ENCODE measurements at places on chromosomes 16 and 17. TPM values are rescaled to one million over a fixed set of nuclear protein-coding genes. Genes with fewer than 3 reads are reported as not detected.

The NPB gene
- 0.25 TPM for total RNA-seq

GRCh38 chr17:81033535-81034167, 1.3 kb upstream of the BAIAP2 start:
- no peaks in the 10 kb centered on the region for H3K27me3 ChIP-seq
- DNase-seq = no peak
- H3K27ac ChIP-seq = peak overlapping the region; percentile 61
- H3K4me3 ChIP-seq = peak overlapping the region; percentile 57
- H3K4me1 ChIP-seq = peaks cover 21% of the 10 kb centered on the region
- H3K36me3 ChIP-seq = no peaks in the 10 kb centered on the region

The HSPB9 gene
- total RNA-seq = 0.17 TPM

- DNase-seq = no peak
- no peaks in the 10 kb centered on the region for H3K4me1 ChIP-seq
- H3K36me3 ChIP-seq = no peaks in the 10 kb centered on the region
- H3K27ac ChIP-seq = no peak overlapping the region
- no peak overlapping the region for H3K4me3 ChIP-seq
Observed at GRCh38 chr16:49542946-49543630, 169.5 kb downstream of the C16orf78 start.

The ADORA2B gene
- 0.25 TPM for total RNA-seq

The VPS35L gene
- total RNA-seq = 16.1 TPM

GRCh38 chr16:58176608-58177352, 21.1 kb downstream of the CSNK2A2 start:
- peaks cover 41% of the 10 kb centered on the region for H3K36me3 ChIP-seq
- DNase-seq = no peak
- H3K4me3 ChIP-seq = no peak overlapping the region
- H3K27ac ChIP-seq = no peak overlapping the region
- no peaks in the 10 kb centered on the region for H3K27me3 ChIP-seq

The PHF23 gene
- 15.8 TPM for total RNA-seq

DNA sequence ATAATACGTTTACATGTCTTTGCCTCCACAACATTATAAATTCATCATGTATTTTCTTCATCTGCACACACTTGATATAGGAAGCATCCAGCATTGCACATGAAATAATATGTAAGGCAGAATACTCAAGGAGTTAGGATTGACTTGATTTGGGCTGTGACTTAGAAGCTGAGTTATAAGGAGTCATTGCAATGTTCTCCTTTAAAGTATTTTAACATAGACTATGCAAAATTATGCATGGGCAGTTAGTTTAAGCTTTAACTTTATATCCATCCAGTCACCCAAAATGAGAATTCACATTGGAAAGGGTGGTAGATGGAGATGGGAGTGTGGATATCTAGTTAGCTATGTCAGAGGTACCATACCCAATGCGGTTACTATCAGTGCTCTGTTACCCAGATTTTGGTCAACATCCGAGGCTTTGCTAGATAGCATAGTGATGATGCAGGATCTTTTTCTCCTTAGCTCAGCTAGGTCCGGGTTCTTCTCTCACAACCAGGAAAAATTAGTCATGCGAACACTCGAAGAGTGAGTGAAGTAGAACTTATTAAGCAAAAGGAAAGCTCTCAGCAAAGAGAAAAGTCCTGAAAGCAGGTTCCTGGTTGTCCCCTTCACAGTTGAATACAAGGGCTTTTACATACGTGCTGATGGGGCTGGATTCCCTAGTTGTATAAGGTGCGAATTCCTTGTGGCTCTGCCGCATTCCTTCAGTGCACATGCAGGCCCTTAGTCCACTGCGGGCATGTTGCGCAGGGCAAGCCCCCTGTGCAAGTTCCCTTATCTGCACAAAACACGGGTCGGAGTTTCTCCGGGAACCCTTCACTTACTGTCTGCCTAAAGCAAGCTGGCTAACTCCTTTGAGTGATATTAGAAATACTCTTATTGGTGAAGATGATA, 73.1 kb upstream of the FAM20A start:
- no peaks in the 10 kb centered on the region for H3K27me3 ChIP-seq

DNA sequence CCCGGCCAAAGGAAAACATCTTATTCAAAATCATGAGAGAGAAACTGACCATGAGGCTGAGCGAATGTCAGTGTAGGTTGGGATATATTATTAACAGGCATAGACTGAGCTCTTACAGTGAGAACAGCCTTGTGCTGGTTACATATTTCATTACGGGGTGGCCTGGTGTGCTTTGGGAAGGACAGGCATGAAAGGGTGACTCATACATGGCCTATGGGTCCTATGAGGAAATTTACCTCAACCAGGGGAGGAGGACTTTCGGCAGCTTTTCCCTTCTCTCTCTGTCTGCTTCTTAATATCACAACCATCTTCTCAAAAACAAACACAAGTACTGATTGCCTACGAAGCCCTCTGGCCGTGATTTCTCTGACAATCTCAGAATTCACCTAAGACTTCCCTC, 579.1 kb downstream of the CDH13 start:
- no peaks in the 10 kb centered on the region for H3K36me3 ChIP-seq
- DNase-seq = no peak
- H3K27ac ChIP-seq = no peak overlapping the region
- H3K27me3 ChIP-seq = peaks cover 3% of the 10 kb centered on the region

The CCL4 gene
- 4.6 TPM for total RNA-seq

The RNF167 gene
- total RNA-seq = 15.9 TPM

The VTN gene
- 1,668 TPM for total RNA-seq

- H3K27ac ChIP-seq = peak overlapping the region; percentile 76
- no peaks in the 10 kb centered on the region for H3K27me3 ChIP-seq
- H3K36me3 ChIP-seq = no peaks in the 10 kb centered on the region
- peaks cover 16% of the 10 kb centered on the region for H3K4me1 ChIP-seq
Observed at GRCh38 chr17:50218771-50219315, 17.4 kb upstream of the COL1A1 start.

DNA sequence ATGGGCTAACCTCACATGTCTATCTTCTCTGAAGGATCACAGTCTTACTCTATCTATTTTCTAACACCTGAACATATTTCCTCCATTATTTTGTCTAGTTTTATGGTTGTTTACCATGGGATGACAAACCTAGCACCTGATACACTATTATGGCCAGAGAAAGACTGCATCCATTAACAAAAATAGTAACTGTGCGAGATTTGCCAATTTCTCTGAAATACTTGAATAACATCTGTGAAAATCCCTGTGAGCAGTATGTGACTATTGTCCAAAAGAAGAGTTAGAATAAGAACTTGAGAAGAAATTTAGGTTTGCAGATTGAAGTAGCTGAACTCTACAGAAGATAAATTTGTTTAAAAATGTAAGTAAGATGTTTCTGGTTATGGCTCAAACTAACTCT, 142.0 kb upstream of the CDH11 start:
- H3K36me3 ChIP-seq = no peaks in the 10 kb centered on the region
- H3K27ac ChIP-seq = no peak overlapping the region
- no peaks in the 10 kb centered on the region for H3K27me3 ChIP-seq

GRCh38 chr17:80517641-80518040, 27.0 kb upstream of the RPTOR start:
- H3K4me3 ChIP-seq = no peak overlapping the region
- no peaks in the 10 kb centered on the region for H3K27me3 ChIP-seq
- no peaks in the 10 kb centered on the region for H3K36me3 ChIP-seq
- no peak overlapping the region for H3K27ac ChIP-seq
- H3K4me1 ChIP-seq = no peaks in the 10 kb centered on the region

GRCh38 chr17:81285179-81285878, 9.8 kb downstream of the SLC38A10 start:
- H3K4me1 ChIP-seq = peaks cover 5% of the 10 kb centered on the region
- H3K27ac ChIP-seq = peak overlapping the region; percentile 70
- no peaks in the 10 kb centered on the region for H3K27me3 ChIP-seq

GRCh38 chr17:59914274-59914854, 21.4 kb downstream of the RPS6KB1 start:
- H3K36me3 ChIP-seq = peaks cover 4% of the 10 kb centered on the region
- H3K4me1 ChIP-seq = no peaks in the 10 kb centered on the region
- no peaks in the 10 kb centered on the region for H3K27me3 ChIP-seq
- H3K27ac ChIP-seq = no peak overlapping the region
- H3K4me3 ChIP-seq = no peak overlapping the region
- no peak for DNase-seq

- H3K36me3 ChIP-seq = peaks cover 2% of the 10 kb centered on the region
- peak; percentile 48 for DNase-seq
- H3K27me3 ChIP-seq = no peaks in the 10 kb centered on the region
- peaks cover 50% of the 10 kb centered on the region for H3K4me1 ChIP-seq
- peak within 1 kb of the TSS; percentile 87 for H3K4me3 ChIP-seq
Observed at GRCh38 chr17:29042679-29043538, at the start of gene PIPOX. TSS of gene PIPOX (plus strand) at chr17:29043141. CDS start at chr17:29043226, 85 bp downstream.

The COX6A2 gene
- total RNA-seq = 0.84 TPM

The PRSS22 gene
- not detected for total RNA-seq

The DPEP1 gene
- total RNA-seq = 0.65 TPM

GRCh38 chr16:81198635-81199034, 39.9 kb upstream of the BCO1 start:
- no peaks in the 10 kb centered on the region for H3K36me3 ChIP-seq
- no peaks in the 10 kb centered on the region for H3K4me1 ChIP-seq
- DNase-seq = peak; percentile 38
- H3K27me3 ChIP-seq = no peaks in the 10 kb centered on the region
- H3K27ac ChIP-seq = no peak overlapping the region
- H3K4me3 ChIP-seq = no peak overlapping the region

The CHRNE gene
- 0.19 TPM for total RNA-seq

The TEX14 gene
- total RNA-seq = 0.17 TPM

DNA sequence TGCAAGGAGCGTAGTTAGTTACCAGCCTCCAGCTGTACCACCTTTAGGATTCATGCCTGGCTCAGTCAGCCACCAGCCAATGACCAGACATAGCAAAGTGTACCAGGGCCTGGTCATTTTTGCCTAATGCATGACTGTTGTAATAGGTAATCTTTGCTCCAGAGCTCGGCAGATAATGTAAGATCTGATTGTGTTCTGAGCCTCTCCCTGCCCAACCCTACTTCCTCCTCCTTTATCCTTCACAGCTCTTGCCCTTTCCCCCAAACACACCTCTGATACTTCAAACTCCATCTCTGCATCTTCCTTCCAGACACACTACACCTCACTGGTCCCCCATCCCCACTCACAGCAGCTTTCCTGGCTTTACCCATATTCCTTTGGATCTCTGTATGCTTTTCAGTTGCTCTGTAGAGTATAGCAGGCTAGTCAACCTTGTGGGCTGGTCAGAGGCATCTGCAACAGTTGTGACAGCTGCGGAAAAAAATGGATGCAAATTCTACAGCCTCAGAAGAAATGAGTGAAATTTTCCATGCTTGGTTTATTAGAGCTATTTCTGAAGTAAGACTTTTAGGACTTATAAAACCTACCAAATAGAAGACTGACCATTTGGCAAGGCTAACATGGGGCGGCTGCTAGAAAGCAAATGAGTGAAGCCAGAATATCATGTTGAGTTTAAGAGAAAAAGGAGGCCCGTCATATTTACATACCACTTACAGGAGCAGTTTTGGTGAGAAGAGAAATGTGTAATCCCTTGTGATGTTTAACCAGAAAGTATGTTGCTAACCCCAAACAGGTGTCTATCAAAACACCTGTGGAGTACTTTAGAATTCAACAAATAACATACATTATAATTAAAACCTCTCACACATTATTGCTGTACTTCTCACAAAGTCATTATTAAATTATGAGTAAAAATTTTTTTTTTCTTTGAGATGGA, 19.9 kb upstream of the C16orf87 start:
- H3K4me1 ChIP-seq = peaks cover 3% of the 10 kb centered on the region
- H3K36me3 ChIP-seq = no peaks in the 10 kb centered on the region
- no peak overlapping the region for H3K27ac ChIP-seq
- H3K27me3 ChIP-seq = no peaks in the 10 kb centered on the region
- H3K4me3 ChIP-seq = no peak overlapping the region

All from liver (tissue), 10 donors.